Stimulated activated CD4-positive, alpha-beta T cell treated with anti-CD3 and anti-CD28 coated beads, Interleukin-1b, Interleukin-23, amount 100 ng/mL, for 1 hour (primary cell): ENCODE measurements at places on chromosomes 13 and 19.

DNA sequence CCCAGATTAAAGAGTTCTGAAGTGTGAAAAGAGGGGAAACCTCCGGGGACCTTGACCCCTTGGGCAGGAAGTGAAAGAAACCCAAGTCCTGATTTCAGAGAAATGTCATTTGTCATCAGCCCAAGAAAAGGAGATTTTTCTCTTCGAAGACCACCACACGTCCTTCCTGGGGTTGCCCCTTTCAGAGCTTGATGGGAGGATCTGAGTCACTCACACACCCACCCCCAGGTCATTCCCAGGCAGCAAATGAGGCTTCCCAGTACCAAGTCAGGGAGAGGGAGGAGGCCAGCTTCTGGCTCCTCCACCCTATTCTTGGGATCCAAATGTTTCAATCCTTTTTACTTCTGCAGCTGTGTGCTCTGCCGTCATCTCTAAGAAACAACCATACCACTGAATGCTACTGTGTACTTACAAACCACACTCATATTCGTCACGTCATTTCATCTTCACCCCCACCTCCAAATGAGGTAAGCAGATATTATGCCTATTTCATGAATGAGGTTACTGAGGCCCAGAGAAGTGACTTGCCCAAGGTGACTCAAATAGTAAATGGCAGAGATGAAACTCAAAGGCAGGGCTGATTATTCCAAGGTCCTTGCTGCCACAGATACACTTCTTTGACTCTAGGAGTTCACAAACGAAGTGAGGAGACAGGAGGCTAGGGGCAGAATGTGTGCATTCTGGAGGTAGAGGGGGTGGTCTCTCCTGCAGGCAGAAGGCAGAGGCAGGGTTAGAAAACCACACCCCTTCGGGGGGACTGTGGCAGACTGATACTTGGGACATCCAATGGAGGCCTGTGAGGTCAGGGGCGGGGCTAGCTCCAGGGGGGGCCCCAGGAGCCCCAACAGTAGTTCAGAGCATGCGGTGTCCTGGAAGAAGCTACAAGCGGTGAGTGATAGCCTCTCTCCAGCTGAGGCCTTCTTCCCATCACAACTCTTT is 5.0 kb upstream of the KMT2B start:
- DNase-seq = no peak

GRCh38 chr13:93326234-93326811 is 99.7 kb downstream of the GPC6 start:
- no peak for DNase-seq

DNA sequence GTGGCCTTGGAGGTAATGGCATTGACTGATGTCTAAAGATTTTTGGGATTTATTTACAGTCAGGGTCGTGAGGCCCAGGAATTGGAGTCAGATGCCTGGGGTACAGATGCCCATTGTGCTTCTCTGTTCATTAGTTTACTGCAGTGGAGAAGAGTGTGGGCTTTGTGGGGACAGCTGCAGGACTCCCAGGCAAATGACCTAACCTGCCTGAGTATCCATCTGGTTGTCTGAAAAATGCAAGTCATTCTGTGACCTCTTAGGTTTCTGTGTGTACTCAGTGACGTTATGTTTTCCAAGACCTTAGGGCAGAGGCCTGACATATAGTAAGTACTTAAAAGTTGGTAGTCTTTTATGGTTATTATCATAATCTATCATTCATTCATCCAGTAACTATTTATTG is 60.5 kb downstream of the SPATA13 start:
- no peak for DNase-seq

DNA sequence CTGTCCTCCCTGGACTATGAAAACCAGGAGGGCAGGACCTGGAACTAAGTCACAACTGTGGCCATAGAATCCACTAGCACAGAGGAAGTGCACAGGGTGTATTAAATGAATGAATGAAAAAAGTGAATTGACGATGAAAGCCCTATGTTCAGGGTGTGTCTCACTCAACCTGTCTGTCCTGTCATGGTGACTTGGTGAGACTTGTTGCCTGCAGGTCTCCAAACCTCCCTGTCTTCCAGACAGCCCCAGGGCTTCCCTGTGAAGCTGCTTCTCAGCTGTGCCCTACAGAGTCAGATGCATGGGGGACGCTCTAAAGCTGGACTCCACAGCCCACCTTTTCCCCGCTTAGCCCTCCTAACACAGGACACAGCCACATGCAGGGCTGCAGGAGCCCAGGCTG is 4.8 kb upstream of the IGFL1 start:
- no peak for DNase-seq
